COR-L47 (cell line): ENCODE measurements at places on chromosomes 4 and X.

DNA sequence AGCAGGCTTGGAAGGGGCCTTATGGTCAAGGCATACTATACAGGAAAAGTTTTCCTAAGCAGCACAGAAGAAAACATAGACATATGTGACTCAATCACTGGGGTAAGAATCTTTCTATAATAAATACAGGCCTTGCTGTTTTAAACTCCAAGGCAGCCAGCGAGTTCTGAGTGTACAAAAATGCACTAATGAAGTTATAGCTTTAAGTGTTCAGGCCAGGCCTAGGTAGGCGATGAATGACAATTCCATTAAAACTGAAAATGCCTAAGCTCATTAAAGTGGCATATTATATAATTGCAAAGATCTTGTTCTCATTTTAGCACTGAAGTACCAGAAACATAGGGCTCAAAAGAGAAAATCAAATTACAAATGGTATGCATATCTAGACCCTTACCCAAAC lies 716.4 kb upstream of the HS3ST1 start:
- no peak for DNase-seq

GRCh38 chr4:89101256-89102161 lies 9.8 kb upstream of the TIGD2 start:
- DNase-seq = no peak

- DNase-seq = no peak
Measured at GRCh38 chrX:54496517-54496852, 451 bp upstream of the FGD1 start.

GRCh38 chr4:179618966-179619365 lies 2176.7 kb upstream of the AGA start:
- no peak for DNase-seq

DNA sequence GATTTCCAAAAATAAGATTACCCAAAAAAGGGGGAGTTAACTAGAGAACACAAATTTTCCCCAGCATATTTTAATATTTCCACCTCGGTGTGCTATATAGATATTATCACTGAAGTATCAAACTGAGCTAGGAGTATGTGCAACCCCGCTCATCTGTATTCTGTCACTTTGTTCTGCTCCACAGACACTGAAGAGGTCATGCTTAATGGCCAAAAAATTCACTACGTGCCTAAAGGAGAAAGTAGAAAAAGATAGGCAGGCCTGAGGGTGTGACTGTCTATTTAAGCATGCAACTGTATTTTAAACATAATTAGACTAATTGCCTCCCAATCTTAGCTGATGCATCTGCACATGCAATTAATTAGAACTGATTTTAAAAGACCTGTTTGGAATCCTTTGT lies 24.5 kb downstream of the SH3RF1 start:
- no peak for DNase-seq

DNA sequence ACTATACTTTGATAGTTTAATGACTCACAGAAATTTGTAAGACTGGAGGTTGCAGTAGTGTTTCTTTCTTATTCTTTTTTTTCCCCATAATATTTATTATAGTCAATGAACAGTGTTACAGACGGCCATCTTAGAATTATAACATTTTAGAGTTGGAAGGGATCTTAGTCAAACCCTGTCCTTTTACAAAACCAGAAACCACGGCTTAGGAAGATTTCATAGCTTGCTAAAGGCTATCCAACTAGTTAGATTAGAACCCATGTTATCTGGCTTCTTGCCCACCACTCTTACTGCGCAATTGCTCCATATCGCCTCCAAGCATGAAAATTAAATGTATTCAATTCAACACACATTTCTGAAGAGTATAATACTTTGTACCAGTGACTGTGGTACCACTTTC lies 1.1 kb downstream of the XIAP start:
- DNase-seq = no peak

- no peak for DNase-seq
Measured at GRCh38 chr4:828641-829271, 2.8 kb upstream of the CPLX1 start.

DNA sequence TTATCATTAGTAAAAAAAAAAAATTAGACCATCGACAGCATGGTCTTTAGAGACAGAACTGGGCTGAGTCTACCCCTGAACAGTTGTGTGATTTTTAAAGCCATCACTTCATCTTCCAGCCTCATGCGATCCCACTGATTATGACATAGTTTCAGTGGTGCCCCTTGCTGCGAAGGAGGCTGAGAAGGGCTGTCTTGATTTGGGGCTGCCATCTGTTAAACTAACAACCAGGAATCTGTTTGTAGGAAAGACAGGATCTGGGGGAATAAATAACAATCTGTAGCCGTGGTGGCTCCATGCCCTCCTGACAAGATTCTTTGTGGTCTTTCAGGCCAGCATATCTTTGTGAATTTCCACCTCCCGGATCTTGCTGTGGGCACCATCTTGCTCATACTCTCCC lies 17.1 kb downstream of the SLC34A2 start:
- DNase-seq = no peak

GRCh38 chrX:333611-334311 lies 15.2 kb upstream of the GTPBP6 start:
- DNase-seq = no peak

DNA sequence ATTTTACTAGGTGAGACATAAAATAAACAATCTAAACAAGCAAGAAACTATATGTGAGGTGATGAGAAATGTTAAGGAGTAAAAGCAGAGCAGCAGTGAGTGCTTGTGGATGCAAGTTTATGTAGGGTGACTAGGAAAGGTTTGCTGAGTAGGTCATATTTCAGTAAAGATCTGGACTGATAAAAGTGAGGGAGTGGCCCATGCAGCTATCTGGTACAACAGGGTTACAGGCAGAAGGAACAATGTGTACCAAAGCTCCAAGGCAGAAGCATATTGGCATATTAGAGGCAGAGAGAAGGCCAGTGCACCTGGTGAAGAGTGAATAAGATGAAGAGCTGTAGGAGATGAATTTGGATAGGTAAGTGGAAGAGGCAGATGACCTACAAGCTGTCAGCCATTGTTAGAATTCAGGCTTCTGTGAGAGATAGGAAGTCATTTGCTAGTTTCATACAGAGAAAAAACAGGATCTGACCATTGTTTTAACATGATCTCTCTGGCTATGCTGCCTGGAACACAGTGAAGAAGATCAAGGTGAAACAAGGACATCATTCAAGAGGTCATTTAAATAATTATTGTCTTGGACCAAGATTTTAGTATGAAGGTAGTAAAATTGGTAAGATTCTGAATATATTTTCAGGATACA lies 274.6 kb downstream of the ANKRD50 start:
- DNase-seq = no peak

DNA sequence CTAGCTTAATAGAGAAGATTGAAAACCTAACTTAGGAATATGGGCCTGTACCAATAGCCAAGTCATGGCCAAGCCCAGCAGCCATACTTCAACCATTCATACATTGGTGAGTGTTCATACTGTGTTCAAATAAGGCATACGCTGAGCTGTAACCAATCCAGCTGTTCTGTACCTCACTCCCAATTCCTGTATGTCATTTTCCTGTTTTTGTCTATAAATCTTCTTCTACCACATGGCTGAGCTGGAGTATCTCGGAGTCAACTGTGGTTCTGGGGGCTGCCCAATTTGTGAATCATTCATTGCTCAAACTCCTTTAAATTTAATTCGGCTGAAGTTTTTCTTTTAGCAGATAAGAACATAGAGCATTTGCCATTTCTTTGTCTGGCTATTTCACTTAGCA lies 195.3 kb upstream of the ANKRD50 start:
- no peak for DNase-seq

GRCh38 chr4:79048878-79049277 lies 109.6 kb upstream of the PAQR3 start:
- no peak for DNase-seq

DNA sequence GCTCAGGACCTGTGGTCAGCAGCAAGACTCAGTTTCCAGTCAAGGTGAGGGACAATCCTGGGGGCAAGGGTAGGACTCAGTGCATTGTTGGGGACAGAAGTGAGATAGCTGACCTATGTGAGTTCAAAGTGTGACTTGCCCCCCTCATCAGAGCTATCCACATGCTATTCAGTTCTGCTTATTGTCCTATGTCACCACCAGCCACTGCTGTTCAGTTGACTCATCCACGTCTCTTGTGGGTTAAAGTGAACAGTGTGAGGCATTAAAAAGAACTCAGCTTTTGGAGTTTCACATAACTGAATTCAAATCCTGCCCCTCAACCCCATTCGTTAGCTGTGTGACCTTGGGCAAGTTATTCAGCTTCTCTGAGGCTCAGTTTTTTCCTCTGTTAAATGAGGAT lies 4.4 kb upstream of the APLN start:
- DNase-seq = no peak

DNA sequence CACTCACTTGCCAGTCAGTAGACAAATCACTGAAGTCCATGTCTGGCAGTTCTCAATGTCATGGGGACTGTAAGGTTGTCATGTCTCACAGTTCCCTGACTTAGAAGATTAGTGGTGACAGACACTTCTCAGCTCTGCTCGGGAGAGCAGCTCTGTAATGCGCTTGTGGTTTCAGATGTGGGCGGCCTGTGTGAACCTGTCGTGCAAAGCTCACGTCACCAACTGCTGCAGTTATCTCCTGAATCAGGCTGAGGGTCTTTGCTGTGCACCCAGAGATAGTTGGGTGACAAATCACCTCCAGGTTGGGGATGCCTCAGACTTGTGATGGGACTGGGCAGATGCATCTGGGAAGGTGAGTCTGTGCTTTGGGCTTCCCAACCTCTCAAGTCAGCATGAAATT lies at the start of gene IL9R:
Gene IL9R (plus strand): TSS at position 261 of the 400 bp plus-strand sequence. CDS start 64 bp downstream, at position 325.
- no peak for DNase-seq

GRCh38 chr4:117515921-117516320 lies 430.5 kb upstream of the TRAM1L1 start:
- DNase-seq = no peak

GRCh38 chr4:94454405-94454804 lies 2.7 kb downstream of the PDLIM5 start:
- no peak for DNase-seq

GRCh38 chr4:113972781-113973180 lies 6.7 kb downstream of the ARSJ start:
- no peak for DNase-seq

GRCh38 chrX:4547213-4547836 lies 833.9 kb upstream of the PRKX start:
- peak; percentile 2 for DNase-seq

GRCh38 chr4:106775636-106776035 lies 260.5 kb downstream of the DKK2 start:
- no peak for DNase-seq

DNA sequence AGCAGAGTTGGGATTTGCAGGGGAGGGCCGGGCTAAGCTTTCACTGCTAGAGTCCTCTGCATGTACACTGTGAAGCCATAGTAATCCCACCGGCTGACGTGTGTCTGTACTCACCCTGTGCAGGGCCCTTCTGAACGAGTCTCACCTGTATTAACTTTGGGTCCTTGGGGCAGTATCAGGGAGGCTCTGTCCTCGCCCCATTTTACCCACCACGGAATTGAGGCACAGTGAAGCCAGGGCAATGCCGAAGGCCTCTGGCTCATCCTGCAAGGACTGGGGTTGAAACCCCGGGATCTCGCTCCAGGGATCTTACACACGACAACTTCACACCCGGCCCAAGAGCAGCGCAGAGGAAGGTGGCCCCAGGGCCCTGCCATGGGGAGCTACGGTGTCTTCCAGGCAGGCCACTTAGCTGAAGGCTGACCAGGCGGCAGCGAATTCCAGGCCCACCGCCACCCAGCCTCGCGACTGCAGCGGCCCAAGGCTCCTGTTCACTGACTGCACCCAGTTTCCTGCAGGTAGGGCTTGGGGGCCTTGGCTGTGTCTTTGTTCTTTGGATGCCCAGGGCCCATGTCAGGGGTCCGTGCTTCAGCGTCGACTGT lies 75.5 kb upstream of the ADRA2C start:
- no peak for DNase-seq

DNA sequence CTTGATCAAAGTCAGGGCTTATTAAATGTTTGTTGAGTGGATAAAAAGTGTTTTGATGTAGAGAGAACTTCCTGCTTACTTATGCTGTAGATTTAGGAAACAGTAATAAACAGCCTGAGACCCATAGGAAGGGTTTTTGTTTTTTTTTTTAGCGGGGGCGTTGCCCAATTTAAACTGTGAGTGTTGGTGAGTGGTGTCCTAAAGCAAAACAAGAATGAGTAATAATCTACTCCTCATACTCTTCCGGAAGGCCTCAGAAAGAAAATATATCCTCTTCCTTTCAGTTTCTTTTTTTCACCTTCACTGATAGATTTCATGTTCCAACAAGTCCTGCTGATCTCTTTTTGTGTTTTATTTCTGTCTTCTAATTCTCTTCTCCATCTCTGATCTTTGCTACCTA lies 104.4 kb upstream of the SCML1 start:
- DNase-seq = no peak

GRCh38 chr4:180828455-180829018 lies 1414.7 kb upstream of the TENM3 start:
- DNase-seq = peak; percentile 66

- DNase-seq = peak; percentile 14
Measured at GRCh38 chr4:154506253-154506652, 14.7 kb upstream of the DCHS2 start.

GRCh38 chr4:103075435-103075893 lies 1.1 kb downstream of the SLC9B2 start:
- DNase-seq = peak; percentile 9

GRCh38 chr4:20158195-20158594 lies 93.5 kb upstream of the SLIT2 start:
- DNase-seq = no peak

- DNase-seq = no peak
Measured at GRCh38 chr4:140090215-140090731, 63.7 kb downstream of the MAML3 start.

DNA sequence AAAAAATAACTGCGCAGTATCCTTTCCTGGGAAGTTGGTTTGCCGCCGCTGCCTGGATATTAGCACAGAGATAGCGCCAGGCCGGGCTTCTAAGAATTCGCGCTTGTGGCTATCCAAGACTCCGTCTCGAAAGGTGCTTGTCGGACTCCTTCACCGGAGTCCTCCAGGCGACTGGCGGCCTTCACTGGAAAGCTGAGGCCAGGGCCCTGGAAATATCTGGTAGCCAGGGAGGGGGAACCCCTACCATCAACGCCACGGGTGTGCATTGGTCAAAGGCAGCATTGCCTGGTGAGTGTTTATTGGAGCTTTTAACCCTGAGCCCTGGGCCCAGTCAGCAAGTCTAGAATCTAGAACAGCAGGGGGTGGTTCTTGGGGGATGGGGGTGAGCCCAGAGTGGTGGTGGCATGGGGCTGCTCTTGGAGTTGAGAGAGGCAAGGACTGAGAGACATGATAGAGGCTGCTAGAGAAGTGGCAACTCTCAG lies 577 bp upstream of the PIM2 start:
- DNase-seq = no peak

- DNase-seq = no peak
Measured at GRCh38 chr4:90982813-90983212, 855.6 kb downstream of the CCSER1 start.

DNA sequence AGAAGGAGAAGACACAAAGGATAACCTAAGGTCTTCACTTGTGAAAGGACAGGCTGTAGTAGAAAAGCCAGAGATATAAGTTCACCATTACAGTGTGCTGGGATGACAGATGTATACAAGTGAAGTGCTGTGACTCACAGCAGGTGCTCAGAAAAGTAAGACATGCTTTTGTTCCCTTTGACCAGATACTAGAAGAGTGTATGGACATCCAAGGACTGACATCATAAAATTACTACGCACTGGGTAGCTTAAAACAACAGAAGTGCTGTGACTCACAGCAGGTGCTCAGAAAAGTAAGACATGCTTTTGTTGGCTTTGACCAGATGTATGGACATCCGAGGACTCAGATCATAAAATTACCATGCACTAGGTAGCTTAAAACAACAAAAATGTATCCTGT lies 61.6 kb upstream of the BTC start:
- DNase-seq = no peak

GRCh38 chr4:166822386-166822785 lies 411.9 kb downstream of the SPOCK3 start:
- no peak for DNase-seq
